NCI-H2029 (cell line): ENCODE measurements at places on chromosomes 12 and 14.

- DNase-seq = no peak
Observed at GRCh38 chr12:51401020-51401419, 9.8 kb upstream of the GALNT6 start.

DNA sequence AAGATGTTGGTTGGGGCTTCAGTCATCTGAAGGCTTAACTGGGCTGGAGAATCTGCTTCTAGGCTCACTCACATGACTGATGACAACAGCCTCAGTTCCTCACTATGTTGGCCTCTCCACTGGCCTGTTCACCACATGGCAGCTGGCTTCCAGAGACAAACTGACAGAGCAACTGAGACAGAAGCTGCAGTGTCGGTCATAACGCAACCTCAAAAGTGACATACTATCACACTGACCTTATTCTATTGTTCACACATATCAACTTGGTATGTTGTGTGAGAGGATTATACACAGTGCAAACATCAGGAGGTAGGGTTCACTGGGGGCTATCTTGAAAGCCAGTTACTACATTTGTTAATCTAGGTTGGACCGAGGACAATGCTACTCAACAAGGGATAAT is 92.9 kb downstream of the PAWR start:
- DNase-seq = no peak

GRCh38 chr12:39365364-39366001 is 77.4 kb downstream of the KIF21A start:
- no peak for DNase-seq

DNA sequence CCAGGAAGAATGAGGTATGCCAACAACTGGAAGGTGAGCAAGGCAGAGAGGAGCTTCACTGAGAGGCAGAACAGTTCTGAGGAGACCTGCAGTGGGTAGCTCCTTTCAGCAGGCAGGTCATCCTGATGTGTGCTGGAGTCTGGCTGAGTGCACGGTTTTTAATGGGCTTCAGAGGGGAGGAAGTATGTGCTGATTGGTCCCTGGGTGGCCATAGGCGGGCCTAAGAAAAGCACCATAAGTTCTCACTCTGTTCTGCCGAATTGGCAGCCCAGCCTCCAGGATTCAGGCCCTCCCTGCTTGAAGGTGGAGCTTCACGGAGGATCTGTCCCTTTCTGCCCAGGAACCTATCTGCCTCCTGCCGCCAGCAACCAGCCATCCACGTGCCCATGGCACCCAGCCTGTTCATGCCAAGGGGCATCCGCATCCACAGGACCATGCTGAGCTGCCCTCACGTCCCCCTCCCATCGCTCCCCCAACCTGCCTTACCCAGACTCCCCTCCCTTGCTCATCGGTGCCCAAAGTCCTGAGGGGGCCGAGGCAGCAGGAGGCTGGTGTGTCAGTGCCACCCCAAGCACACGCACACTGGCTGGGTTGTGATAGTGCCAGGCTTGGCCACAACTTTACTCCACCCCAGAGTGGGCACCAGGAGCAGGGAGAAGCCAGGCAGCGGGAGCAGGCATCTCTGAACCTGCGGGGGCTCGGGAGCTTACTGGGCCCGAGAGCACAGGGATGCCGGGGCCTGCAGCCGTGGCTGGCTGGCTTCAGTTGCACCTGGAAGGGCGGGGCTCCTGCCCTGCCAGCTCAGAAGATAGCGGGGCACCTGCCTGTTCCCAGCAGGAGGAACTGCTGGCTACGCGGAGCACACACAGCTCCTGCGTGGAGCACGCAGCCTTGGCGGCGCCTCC is 608.4 kb upstream of the FOXG1 start:
- DNase-seq = no peak

- no peak for DNase-seq
Observed at GRCh38 chr12:64427988-64428387, 23.8 kb downstream of the XPOT start.

DNA sequence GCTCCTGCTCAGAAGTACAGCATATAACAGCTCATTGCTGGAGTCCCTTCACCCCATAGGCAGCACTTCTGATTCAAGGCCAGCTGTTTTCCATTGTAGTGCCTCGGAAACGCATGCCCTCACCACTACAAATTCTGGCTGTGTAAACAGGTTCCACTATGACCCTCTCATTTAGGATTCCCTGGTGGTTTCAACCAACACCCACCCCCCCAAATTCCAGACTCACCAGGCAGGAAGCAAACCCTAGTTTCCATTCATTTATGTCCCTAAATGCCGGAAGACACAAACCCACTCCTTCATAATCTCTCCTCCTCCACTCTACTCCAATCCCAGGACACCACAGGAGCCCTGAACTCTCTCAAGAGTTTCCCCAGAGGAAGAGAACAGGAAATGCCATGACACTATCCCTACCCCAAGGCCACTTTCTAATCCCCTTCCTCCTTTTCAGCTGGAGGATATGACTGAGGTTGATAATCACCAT is 75.9 kb upstream of the TMPO start:
- no peak for DNase-seq

DNA sequence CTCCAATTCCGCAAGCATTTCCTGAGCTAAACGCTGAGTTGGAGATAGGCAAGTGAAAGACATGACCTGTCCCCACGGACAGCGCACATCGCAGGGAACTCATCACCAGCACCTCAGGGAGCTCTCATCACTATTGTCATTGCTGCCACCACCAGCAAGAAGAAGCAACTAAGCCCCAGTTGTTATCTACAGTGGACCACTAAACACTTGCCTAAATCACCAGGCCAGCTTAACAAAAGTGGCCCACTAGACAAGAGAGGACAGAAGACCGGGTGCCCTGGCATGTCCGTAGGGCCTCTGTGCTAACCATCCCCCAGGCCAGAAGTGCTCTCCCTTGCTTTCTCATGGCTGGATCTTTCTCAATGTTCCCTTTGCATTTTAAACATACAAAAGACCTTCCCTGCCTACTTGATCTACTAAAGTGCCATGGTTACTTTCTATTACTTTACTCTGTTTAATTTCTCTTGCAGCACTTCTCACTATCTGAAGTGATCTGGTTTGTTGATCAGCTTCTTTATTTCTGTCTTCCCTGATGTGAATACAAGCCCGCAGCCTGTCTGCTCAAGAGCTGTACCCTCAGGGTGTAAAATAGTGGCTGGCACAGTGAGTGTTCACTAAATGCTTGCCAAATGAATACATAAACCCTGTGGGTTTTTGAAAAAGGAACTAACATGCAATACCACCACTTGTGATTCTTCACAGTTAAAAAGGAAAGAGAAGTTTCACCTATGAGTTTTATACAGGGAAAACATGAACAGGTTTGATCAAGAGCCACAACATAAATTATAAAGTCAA is 60.9 kb upstream of the RFLNA start:
- no peak for DNase-seq

DNA sequence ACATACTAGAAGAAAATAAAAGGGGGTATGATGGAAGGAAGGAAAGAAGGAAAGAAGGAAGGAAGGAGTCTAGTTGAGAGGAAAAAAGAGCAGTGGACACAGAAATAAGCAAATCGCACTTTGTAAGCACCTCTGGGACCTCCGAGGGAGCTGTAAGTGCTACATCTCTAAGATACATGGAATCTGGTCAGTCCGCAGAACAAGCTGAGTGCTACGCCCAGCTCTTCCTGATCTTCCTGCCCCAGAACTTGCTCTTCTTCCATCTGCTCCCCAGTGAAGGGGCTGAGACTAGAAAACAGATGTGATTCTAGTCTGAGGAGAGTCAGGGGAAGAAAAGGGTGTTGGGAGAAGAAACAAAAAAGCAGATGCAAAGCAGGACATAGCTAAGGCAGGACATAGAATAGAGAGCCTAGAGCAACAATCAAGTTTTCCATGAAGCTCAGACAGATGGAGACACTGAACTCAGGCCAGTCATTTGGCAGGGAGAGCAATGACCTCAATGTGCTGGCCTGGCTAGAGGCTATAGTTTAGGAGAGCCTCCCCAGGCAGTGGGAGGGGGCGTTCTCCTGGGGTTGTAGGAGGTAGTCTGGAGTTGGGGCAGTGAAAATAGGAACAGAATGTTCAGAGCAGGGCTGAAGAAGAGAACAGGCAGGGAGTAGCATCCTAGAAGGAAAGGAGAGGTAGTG is 1.7 kb upstream of the MFAP5 start:
- no peak for DNase-seq

GRCh38 chr14:104150136-104151025 is 12.0 kb downstream of the KIF26A start:
- DNase-seq = peak; percentile 23

GRCh38 chr12:50768391-50768790 is 4.5 kb downstream of the ATF1 start:
- no peak for DNase-seq

DNA sequence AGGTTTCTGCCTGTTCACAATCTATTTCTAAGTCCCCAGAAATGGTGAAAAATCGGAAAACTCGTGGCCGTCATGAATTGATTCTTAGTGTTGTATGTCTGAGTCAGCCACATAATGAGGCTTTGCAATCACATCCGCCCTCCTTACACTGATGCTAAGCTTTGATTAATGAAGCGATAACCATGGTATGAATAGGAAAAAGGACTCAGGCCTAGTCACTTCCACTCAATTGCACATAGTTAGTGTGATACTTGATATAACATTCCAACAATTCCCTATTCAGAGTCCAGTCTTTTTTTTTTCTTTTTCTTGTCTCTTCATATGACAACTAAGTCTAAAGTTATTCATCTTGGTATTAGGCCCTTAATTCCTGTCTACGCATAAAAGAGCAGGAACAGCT is 1231.0 kb downstream of the VRK1 start:
- DNase-seq = no peak

- DNase-seq = no peak
Observed at GRCh38 chr14:56816574-56817391, 6.5 kb upstream of the OTX2 start.
